NCI-H526 treated with DMSO at 0.1 percent for 48 hours (cell line): ENCODE measurements at places on chromosomes 11 and 22.

- DNase-seq, result no peak
Measured at GRCh38 chr22:30680991-30681770, 13.5 kb upstream of the OSBP2 start.

DNA sequence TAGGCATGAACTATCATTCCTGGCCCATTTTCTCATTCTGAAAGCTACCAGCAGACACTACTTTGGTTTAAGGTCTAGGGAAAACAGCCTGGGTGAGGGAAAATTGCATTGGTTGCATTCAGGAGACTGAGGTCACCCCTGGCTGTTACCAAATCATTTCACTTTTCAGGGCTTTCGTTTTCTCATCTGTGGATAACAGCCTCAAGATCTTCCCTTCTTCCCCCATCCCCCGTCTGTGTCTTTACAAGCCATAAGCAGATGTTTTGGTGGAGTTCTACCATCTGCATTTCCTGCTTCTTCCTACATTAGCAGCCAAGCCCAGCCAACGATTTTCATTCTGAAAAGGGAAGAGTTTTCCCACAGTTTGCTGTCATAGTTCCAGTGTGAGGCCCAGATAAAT is 130.4 kb downstream of the HIPK3 start:
- no peak for DNase-seq

- DNase-seq, result peak; percentile 80
Measured at GRCh38 chr11:96036863-96037262, 113.0 kb upstream of the MTMR2 start.

DNA sequence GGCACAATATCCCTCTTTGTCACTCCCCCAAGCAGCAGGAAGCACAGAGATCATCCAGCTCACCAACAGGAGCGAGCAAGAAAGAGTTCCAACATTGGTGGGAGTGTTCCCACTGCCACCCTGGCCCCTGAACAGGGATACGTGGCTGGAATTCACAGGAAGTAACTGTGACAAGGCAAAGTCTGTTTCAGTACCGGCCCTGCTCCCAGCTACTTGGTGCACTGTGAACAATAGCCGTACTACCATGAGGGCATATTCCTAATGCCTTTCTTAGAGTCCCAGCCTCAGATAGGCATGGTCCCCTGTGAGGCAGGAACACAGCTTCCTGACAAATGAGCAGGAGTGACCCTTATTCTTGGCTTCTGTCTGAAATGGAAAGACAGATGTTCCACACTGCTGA is 1.8 kb upstream of the SLC37A2 start:
- no peak for DNase-seq

- no peak for DNase-seq
Measured at GRCh38 chr11:46337626-46338345, 9.5 kb upstream of the DGKZ start.

- DNase-seq, result no peak
Measured at GRCh38 chr22:17164392-17165024, 5.4 kb upstream of the HDHD5 start.

DNA sequence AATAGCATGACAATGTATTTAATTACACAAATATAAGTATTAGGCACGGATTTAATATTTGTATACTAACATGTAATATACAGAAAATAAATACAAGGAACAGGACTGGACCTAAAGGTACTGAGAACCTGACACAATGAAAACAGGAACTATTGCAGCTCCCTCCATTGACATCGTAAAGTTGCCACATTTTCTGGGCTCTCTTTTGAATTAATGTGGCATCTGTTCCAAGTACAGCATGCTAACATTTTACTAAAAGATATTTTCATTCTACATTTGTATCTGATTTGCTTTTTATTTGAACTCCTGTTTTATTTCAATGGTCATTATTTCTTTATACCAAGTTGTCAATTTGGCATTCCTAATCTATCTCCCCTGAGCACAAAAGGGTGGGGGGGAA is 15.3 kb downstream of the PHF21A start:
- DNase-seq, result peak; percentile 27

DNA sequence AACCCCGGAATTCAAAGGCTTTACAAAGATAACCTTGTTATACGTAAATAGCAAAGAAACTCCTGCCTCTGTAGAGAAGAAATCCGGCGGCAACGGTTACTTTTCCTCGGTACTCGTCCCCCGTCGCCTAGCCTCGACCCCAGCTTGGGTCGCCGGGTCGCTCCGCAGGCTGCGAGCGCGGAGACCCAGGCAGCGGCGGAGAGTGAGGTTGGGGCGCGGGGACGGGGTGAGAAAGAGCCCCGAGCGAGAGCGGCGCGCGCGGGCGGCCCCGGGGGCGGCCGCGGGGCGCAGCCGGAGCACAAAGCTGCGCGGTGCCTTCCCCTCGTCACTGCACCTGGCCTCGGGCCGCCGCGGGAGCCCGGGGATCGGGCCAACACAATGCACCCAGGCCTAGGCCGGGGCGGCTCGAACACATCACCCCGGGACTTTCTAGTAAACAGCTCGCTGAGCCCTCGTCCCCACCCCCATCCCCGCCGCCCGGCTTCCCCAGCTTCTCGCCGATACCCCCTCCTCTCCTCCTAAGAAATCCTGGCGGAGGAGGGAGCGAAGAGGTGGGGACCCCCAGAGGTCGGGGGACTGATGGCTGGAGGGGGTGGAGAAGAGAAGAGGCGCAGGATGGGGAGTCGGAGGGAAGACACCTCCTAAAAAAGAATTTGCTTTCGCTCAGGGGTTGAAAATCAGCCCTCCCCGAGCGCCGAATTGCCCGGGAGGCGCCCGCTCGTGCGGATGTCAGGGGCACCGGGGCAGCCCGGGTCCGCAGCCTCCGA is 845 bp downstream of the MPPED2 start:
- peak; percentile 67 for DNase-seq

DNA sequence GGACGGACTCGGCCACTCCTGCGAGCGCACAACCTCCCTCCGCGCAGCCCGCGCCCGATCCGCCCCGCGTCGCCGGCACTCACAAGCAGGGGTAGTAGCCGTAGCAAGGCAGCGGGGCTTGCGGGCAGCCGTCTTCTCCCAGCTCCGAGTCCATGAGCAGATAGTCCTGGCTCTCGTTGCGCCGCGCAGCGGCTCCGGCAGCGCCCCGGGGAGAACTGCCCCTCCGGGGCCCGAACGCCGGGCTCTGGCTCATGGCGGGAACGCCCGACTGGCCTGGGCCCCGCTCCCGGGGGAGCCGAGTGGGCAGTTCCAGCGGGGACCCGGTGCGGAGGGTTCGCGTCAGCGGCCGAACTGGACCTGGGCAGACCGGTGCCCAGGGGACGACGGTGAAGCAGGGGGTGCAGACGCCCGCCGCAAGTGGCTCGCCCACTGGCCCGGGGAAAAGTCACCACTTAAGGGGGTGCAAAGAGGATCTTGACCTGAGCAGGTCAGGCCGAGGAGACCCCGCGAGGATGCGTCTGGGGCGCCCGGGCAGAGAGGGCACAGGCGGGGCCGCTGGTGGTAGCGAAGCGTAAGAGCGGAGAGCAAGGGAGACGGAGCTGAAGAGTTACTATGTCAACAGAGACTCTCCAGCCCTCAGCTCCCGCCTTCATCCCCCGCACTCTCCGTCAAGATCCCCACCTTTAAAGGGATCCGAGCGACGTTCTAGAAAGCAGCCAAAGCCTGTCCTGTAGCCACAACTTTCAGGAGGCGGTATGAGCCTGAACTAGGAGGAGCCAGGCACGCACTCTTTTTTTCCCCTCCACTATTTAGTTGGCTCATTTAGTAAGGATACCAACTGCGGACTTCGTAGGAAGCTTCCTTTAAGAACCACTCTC is at the start of gene TRPC6:
Gene TRPC6, minus strand, starts transcription at position 757 of the 878 bp plus-strand sequence. Its CDS starts 504 bp downstream, at position 253.
- no peak for DNase-seq

GRCh38 chr11:134207538-134208239 is 16.1 kb downstream of the NCAPD3 start:
- no peak for DNase-seq

GRCh38 chr11:92826603-92827002 is 142.8 kb upstream of the MTNR1B start:
- DNase-seq, result no peak

DNA sequence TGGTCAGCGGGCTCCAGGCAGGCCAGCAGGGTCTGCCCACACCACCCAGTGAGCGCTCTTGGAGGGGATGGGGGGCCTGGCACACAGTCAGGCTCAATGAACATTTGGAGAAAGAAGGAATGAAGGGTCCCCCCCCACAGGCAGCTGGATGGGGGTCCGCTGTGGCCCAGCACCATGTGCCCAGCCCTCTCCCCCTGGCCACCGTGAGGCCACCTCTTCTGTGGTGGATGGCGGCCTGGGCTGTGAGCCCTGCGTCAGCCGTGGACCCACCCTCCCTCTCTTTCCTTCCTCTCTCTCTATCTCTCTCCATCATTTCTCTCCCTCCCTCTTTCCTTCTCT is 35.1 kb upstream of the MUC5AC start:
- no peak for DNase-seq

DNA sequence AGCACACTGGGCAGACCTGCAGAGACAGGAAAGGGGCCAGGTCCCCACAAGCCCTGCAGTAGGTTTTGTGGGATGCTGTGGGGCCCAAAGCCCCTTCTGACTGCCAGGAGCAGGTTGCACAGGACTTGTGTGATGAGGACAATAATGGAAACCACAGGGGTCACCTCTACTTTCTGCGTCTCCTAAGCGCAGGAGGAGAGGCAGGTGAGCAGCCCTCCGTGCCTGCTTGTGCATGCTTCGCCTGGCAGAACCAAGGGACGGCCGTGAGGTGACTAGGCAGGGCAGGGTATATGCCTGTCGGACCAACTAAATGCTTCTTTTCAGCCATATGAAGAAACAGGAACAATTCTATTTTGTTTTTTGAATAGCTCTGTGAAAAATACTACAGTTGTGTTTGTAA is 77.9 kb upstream of the PITPNB start:
- DNase-seq, result no peak

GRCh38 chr11:130408901-130409300 is 19.5 kb downstream of the ADAMTS8 start:
- DNase-seq, result no peak

GRCh38 chr11:16895306-16895705 is 118.9 kb downstream of the PLEKHA7 start:
- DNase-seq, result no peak

GRCh38 chr11:94310191-94310875 is 6.0 kb downstream of the IZUMO1R start:
- no peak for DNase-seq

GRCh38 chr11:67538306-67538705 is 15.1 kb upstream of the CABP2 start:
- no peak for DNase-seq

DNA sequence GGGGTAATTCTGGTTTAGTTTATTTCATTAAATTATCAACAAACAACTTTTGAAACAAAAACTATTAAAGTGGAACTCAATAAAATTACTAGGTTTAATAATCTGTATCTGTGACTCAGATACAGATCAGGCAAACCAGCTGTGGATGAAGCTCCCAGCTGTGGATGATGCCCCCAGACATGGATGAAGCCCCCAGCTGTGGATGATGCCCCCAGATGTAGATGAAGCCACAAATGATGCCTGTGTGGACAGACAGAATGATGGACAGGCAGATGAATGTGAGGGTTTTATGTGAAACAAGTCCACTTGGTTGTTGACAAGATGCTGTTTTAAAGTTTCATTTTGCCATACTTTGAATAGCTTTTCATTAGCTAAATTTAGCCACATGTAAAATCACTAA is 5.8 kb upstream of the ZNF74 start:
- DNase-seq, result no peak

DNA sequence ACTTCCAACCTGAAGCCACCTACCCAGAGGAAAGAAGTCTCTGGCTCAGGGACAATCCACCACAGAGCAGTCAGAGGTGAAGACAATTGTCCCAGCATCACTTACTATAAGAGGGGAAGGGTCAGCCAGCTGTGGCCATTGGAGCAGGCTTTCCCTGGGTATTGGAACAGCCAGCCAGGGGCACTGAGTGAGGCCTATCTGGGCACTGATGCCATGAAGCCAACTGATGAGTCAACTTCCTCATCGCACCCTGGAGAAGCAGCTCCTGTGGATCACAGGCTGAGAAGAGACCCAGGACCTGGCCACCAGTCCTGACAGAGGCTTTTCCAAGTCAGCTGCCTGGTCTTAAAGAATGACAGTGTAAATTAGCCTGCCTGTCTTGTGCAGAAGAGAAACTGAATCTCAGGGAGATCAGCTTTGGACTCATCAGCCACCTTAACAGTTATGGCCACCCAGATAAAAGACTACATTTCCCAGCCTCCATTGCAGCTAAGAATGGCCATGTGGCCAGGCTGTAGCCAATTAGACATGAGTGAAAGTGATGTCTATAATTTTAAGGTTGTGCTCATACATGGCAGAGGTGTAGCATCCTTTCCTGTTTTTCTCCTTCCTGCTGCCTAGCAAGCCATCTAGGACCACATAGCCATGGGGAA is 19.0 kb downstream of the CHST1 start:
- DNase-seq, result no peak

- DNase-seq, result no peak
Measured at GRCh38 chr22:19884954-19885751, 30.5 kb upstream of the GNB1L start.

- DNase-seq, result no peak
Measured at GRCh38 chr11:78168539-78169477, 19.6 kb downstream of the KCTD21 start.

GRCh38 chr11:44952082-44952481 is 1.4 kb upstream of the TP53I11 start:
- DNase-seq, result no peak

DNA sequence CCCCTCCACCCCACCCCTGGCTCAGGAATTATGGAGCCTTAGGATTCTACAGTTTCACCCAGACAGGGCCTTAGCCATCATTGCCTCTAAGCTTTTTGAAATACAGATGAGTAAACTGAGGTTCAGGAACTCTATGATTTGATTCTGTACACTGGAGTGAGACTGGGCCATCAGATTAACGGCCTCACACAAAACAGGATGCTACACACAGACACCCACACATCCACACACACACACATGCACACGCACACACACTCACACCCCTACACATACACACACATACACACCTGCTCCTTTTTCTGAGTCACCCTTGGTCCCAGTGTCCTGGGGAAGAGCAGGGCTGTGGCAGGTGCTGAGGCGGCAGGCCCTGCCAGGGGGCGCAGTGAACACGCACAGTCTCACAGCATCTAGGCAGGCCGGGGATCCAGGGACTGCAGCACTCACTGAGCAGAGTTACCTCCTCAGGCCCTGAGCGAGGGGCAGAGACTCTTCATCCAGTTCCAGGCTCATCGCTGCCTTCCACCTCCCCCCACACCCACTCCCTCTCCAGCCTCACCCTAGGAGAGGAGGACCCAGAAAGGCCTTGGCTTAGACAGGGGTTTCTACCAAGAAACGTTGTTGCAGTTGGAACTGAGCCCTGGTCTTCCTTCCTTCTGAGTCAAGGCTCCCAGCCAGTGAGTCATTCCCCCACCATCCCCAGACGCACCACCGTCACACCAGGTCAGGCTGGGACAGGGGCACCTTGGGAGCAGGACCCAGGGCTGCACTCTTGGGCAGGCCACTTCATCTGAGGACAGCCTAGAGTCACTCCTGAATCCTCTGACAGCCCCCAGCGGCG is 89.8 kb upstream of the PARVA start:
- DNase-seq, result peak; percentile 66

GRCh38 chr11:107587306-107587979 is 3.5 kb upstream of the ELMOD1 start:
- no peak for DNase-seq

DNA sequence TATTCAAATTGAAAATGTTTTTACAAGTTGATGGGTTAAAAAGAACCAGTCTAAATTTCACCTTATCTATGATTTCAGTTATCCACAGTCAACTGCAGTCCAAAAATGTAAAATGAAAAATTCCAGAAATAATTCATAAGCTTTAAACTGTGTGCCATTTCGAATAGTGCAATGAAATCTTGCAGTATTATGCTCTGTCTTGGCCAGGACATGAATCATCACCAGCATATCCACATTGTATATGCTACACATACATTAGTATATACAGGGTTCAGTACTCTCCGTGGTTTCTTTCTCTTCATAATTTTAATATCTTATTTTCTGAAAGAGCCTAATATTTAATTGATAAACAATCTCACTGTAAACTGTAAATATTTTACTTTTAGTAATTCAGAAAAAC is 45.9 kb downstream of the ARHGAP32 start:
- peak; percentile 95 for DNase-seq
